Stimulated activated CD4-positive, alpha-beta T cell treated with anti-CD3 and anti-CD28 coated beads, Interleukin-15, amount 100 ng/mL, for 24 hours (primary cell): ENCODE measurements at places on chromosomes 2 and 18.

GRCh38 chr2:121562269-121563176 is 31.8 kb downstream of the RNU4ATAC start:
- DNase-seq = no peak

DNA sequence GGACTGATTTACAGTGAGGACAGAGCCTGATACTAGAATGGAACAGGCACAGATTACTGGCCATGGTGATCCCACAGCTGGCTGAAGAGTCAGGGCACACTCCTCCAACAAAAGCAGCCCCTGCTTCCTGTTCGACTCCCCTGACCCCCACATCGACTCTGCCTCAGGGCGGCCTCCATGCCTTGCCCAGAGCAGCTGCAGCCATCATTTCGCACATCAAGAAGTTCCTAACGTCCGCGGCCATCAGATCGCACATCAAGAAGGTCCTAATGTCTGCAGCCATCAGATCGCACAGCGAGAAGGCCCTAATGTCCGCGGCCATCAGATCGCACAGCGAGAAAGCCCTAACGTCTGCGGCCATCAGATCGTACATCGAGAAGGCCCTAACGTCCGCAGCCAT is 192.8 kb upstream of the PXDN start:
- DNase-seq = no peak

DNA sequence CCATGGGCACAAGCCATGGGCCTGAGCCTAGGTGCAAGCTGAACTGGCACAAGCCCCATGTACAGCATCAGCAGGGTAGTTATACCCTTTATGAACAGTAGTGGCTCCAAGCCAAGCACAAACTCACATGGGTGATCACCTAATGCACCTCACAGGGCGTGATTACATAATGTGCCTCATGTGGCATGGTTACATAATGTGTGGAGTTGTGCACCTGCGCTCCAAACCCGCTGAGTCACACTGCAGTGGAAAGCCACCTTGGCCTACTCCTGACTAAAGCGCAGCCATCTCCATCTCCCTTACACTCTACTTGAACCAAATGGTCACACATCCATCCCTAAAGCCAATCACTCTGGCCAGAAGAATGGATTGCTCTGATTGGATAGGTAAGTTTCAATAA is 279.7 kb downstream of the MBD2 start:
- no peak for DNase-seq

DNA sequence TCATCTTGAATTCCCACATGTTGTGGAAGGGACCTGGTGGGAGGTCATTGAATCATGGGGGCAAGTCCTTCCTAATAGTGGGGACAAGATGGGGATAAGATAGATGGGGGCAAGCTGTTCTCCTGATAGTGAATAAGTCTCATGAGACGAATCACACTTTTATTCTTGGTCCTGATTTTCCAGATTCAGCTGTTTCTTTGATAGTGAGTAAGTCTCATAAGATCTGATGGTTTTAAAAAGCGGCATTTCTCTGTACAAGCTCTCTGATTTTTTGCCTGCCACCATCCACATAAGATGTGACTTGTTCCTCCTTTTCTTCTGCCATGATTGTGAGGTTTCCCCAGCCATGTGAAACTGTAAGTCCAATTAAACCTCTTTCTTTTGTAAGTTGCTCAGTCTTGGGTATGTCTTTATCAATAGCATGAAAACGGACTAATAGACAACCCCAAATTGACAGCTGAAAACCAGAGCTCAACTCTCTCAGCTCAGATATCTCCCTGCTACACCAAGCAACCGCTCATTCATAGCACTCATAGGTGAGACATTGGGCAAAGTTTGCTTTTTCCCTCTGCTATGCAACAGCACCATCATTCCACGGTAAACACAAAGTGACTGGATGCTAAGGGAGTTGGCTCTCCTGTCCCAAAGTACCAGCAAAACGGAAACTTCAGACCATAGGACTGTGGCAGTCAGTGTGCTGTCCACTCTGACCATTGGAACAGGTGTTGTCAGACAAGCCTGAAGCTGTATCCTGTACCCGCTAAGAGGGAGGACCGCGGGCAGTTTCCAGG is 44.9 kb upstream of the TBC1D8 start:
- no peak for DNase-seq

GRCh38 chr2:169090133-169090820 is 20.9 kb downstream of the DHRS9 start:
- DNase-seq = no peak

GRCh38 chr18:25827961-25828561 is 262.4 kb downstream of the SS18 start:
- DNase-seq = no peak

- peak; percentile 7 for DNase-seq
Measured at GRCh38 chr2:144456680-144457079, 63.2 kb downstream of the ZEB2 start.

- DNase-seq = no peak
Measured at GRCh38 chr18:74171910-74172606, 23.7 kb downstream of the TIMM21 start.

GRCh38 chr2:226495466-226496272 is 304.0 kb downstream of the IRS1 start:
- no peak for DNase-seq

GRCh38 chr18:25077038-25077943 is 274.7 kb downstream of the ZNF521 start:
- no peak for DNase-seq

GRCh38 chr2:136136931-136137330 is 19.0 kb upstream of the CXCR4 start:
- DNase-seq = no peak

- DNase-seq = no peak
Measured at GRCh38 chr2:163734401-163734800, 1.4 kb downstream of the FIGN start.

DNA sequence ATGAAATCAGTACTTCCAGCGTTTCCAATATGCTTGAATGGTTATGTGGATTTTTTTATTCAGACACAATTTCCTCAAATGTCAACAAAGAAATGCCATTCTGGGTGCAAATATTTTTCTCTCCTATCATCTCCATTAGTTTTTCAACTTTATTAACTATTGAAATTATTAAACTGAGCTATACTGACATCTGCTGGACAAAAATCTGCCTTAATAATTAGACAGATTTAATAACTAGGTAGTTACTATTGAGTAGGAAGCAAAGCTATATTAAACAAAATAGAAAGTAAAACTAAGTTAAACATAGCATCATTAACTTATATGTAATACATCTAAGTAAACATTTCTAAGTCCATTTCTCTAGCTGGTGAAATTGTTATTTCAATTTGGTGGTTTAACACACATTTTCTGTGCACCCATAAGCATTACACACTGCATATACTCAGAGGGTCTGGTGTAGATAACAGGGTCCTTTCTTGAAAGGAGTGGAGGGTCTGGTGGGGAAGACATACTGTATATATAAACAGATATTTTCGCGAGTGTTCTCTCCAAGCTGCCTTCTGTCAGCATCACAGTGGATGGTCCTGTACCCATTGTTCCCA is 77.0 kb downstream of the LANCL1 start:
- DNase-seq = no peak

DNA sequence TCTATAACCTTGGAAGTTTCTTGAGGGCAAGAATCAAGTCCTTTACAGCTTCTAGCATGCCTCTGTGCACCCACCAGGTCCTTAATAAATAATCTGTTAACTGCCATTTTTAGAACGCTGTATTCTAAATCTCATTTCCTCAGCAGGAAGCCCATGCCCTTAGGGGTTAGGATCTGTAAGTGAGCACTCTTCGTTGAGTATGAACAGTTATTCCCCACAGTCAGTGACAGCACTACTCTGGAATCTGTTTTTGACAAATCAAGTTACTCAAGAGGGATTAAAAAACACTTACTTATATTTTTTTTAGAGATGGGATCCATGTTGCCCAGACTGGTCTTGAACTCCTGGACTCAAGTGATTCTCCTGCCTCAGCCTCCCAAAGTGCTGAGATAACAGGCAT is 14.6 kb downstream of the PAIP2B start:
- DNase-seq = no peak

- no peak for DNase-seq
Measured at GRCh38 chr2:164146441-164146840, 410.6 kb upstream of the FIGN start.

- DNase-seq = no peak
Measured at GRCh38 chr2:200929334-200930249, 33.9 kb downstream of the ORC2 start.

- DNase-seq = no peak
Measured at GRCh38 chr2:3101016-3101942, 276.3 kb downstream of the EIPR1 start.

GRCh38 chr2:37657471-37657870 is 14.0 kb downstream of the CDC42EP3 start:
- DNase-seq = no peak

DNA sequence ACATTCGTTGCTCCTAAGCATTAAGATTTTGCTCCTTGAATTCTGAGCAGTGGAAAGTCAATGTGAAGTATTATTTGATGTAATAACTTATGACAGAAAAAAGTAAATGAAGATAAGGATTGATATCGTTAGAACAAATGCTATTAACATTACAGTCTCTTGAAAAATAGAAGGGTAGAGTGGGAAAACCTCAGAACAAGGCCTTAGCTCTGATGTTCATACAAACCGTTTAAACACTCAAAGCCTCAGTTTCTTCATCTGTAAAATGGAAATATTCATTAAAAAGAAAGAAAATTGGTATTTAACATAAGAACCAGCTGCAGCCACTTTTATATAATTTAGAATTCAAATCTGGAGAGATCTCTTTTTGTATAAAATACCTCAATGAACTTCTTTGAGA is 250.4 kb upstream of the NCKAP5 start:
- no peak for DNase-seq

DNA sequence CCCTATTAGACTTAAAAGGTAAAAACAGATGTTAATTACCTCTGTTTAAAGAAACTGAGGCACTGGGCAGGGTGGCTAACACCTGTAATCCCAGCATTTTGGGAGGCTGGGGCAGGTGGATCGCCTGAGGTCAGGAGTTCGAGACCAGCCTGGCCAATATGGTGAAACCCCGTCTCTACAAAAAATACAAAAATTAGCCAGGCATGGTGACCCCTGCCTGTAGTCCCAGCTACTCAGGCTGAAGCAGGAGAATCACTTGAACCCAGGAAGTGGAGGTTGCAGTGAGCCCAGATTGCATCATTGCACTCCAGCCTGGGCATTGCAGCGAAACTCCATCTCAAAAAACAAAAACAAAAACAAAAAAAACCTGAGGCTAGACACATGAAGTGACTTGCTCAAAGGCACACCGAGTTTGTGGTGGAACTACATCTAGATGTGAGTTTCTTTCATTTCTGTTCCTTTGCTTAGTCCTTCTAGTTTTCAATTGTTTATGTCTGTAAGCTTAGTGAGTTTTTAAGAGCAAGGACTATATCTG is 40.7 kb downstream of the SLC4A1AP start:
- no peak for DNase-seq

GRCh38 chr2:211390536-211391188 is 834.3 kb downstream of the CPS1 start:
- no peak for DNase-seq

- no peak for DNase-seq
Measured at GRCh38 chr2:28754321-28754720, 2.7 kb downstream of the PPP1CB start.

- DNase-seq = no peak
Measured at GRCh38 chr18:39513186-39513585, 1947.6 kb upstream of the CELF4 start.

- no peak for DNase-seq
Measured at GRCh38 chr2:186927867-186928191, 78.9 kb upstream of the ZSWIM2 start.

DNA sequence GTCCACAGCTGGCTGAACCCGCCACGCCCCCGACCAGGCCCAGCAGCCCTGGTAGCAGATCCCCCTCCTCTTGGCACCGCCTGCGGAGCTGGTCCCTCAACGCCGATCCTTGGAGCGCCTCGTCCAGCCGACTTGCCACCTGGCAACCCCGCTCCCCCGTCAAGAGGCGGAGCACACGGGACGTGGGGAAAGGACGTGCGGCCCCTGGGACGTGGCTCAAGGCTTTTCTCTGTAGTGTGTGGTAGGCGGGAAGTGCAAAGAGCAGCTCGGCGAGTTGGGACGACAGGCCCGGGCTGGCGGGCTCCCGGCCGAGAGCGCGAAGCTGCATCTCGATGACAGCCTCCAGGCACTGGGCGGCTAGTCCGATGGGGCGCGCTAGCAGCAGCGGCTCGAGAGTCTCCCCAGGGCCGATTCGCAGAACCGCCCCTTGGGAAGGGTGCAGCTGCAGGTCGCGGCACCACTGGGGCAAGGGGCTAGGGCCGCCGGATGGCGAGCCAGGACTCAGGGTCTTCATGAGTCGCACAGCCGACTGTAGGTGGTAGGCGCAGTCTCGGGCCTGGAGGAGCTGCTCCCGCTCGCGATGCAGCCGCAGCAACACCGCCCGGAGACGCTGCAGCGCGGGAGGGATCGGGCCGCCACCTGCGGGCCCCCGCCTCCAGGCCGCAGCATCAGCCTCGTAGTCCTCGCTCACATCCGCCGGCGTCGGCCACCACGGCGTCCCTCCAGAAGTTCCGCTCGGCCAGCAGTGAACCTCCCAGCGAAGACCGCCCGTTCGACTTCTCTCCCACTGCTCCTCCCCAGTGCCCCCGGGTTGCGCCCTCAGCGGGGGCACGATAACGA is 617 bp downstream of the CCDC142 start:
- DNase-seq = peak; percentile 69

- no peak for DNase-seq
Measured at GRCh38 chr2:179237209-179237946, 27.3 kb downstream of the SESTD1 start.

GRCh38 chr2:124267794-124268193 is 242.7 kb downstream of the CNTNAP5 start:
- DNase-seq = no peak

GRCh38 chr2:155733091-155733853 is 599.2 kb downstream of the NR4A2 start:
- no peak for DNase-seq

DNA sequence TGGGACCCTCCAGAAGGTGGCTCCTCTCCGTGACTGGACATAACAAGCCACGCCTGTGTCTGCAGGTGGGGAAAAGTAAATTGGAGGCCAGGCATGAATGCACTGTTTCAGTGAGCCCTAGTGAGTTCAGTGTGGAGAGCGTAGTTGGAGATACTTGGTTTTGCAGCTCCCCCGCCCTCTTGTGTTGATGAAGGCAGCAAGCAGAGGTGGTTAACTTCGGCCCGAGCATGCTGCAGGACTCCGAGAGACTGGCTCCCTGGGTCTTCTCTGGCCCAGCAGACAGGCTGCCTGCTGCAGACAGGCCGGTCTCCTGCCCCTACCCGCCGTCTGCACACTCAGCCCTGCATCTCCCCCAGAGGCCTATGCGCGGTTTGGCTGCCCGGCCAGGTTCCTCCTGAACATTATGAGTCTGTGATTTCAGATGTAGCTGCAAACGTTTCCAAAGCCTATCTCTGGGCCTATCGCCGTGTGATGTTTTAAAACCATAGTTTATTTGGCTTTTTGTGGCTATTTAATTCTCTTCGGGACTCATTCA is 102.4 kb downstream of the LDLRAD4 start:
- no peak for DNase-seq

GRCh38 chr2:231259104-231259503 is 60.7 kb downstream of the ARMC9 start:
- DNase-seq = no peak

- peak; percentile 35 for DNase-seq
Measured at GRCh38 chr2:239264492-239264837, 136.4 kb downstream of the HDAC4 start.

GRCh38 chr2:62964671-62965070 is 86.0 kb upstream of the OTX1 start:
- no peak for DNase-seq
